ENCODE measurements at places on chromosomes 16 and 17.

GRCh38 chr17:51954232-51954765, 204.2 kb downstream of the CA10 start:
- DNase-seq, result no peak

- no peak for DNase-seq
Measured at GRCh38 chr17:42321555-42321954, 33.3 kb downstream of the STAT5A start.

DNA sequence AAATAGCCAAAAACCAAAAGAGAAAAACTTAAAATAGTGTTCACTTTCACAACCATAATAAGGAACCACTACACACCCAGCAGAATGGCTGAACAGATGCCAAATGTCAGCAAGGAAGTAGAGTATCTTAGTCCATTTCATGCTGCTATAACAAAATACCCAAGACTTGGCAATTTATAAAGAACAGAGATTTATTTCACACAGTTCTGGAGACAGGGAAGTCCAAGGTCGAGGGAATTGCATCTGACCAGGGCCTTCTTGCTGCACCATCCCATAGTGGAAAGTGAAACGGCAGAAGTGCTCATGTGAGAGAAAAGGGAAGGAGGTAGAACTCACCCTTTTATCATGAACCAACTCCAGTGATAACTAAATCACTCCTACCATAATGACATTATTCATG, 33.8 kb upstream of the CCL22 start:
- DNase-seq, result no peak

DNA sequence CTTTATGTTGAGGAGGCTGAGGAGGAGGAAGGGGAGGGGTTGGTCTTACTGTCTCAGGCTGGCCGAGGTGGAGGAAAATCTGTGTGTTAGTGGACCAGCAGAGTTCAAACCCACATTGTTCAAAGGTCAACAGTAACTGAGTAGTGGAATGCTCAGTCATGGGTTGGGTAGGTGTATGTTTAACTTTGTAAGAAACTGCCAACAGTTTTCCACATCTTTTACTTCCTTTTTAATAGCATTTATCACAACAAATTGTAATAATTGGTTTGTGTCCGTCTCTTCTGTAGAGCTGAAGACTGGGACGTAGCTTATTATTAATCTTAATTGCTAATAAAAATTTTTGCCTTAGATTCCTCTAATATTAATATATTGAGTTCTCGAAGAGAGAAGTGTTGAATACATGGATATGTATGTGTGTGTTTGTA, 5.3 kb downstream of the ATP6V0A1 start:
- no peak for DNase-seq

- DNase-seq, result no peak
Measured at GRCh38 chr16:72917051-72917450, 130.9 kb downstream of the ZFHX3 start.

DNA sequence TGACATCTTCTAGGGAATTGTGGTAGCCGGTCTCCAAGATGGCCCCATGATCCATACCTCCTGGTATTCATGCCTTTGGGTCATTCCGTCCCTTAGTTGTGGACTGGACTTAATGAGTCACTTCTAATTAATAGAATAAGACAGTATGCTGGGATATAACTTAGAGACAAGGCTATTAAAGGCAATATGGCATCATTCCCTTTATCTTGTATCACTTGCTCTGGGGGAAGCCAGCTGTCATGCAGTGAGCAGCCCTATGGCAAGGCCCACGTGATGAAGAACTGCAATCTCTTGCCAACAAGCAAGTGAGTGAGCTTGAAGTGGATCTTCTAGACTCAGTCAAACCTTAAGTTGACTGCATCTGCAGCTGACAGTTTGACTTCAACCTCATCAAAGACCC, 97.8 kb upstream of the MED13 start:
- DNase-seq, result no peak

GRCh38 chr16:89161763-89162713, 9.5 kb upstream of the CDH15 start:
- no peak for DNase-seq

DNA sequence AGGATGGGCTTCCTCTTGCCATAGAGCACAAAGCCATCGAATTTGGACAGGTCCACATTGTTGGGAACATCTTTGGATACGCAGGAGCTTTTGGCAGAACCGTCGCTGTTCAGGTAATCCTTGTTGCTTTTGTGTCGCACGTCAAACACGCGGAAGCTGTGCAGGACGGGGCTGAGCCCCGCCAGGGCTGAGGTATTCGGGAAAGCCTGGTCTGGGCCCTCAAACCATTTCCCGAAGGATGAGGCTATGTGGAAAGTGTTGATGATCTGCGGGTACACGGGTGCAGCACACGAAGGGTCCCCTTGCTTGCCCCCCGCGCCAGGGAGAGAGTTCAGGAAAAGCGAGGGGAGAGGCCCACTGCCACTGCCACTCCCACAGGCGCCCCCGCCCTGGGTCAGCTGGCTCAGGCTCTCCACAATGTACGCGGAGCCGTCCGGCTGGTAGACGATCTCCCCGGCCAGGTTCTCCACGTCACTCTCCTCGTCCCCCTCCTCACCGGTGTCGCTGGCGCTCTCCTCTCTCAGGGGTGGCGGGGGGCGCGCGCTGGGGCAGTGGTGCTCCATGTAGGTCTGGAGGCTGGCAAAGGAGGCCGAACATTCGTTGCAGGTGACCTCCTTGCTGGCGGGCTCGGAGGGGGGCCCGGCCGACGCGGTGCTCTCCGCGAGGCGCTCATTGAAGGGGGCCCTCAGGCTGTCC, 88.5 kb downstream of the ZFHX3 start:
- DNase-seq, result no peak

GRCh38 chr17:63405741-63406261, 40.3 kb downstream of the CYB561 start:
- DNase-seq, result no peak

DNA sequence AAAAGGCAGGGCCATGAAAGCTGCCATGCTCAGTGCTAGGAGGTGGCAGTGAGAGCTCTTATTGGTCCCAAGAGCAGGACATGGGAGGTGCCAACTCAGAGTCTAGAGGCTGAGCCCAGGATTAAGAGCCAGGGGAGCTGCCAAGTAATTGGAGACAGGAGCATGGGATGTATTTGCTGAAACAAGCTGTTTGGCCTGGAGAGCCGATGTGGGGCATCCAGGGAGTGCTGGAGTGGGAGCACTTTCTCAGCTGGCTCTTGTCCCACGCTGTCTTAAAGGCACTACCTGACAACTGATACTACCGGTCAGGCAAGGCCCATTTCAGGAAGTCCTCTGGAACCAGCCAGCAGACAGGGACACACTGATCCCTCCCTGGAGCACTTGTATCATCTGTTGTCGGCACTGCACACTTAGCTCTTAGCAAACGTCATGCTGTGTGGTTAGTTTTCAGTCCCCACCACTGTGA, 19.3 kb downstream of the ANKFN1 start:
- DNase-seq, result no peak

DNA sequence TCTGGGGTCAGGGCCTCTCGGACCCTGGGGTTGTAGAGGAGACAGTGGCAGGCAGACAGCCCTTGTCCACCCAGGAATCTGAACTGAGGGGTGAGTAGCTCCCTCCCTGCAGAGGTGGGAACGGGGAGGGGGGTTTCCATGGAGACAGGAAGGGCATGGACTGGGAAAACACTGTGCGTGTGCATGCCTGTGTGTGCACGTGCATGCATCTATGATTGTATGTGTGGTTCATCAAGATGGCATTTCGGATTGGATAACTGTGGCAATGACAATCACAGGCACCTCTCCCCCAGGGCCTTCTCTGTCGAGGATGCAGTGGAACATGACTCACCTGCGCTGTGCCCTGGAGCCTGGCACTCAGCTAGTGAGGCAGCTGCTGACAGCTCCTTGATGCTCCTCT, 6.1 kb upstream of the CD300C start:
- DNase-seq, result no peak
